Activated naive CD4-positive, alpha-beta T cell treated with anti-CD3 and anti-CD28 coated beads for 36 hours (primary cell): ENCODE measurements at places on chromosomes 12 and 14. TPM values are rescaled to one million over a fixed set of nuclear protein-coding genes. Genes with fewer than 3 reads are reported as not detected.

Gene GSKIP
- 20.4 TPM for total RNA-seq

Gene OR4E2
- not detected for total RNA-seq

Gene AICDA
- total RNA-seq = not detected

Gene NGB
- not detected for total RNA-seq

Gene CPSF6
- total RNA-seq = 73.7 TPM

Gene ABCD2
- total RNA-seq = 8.6 TPM

Gene ITGB7
- 32.5 TPM for total RNA-seq

Gene GUCY2C
- not detected for total RNA-seq

Gene ZDHHC22
- not detected for total RNA-seq

Gene SAMD4A
- 4.7 TPM for total RNA-seq

Gene MUCL1
- total RNA-seq = not detected

Gene NID2
- not detected for total RNA-seq

Gene SHMT2
- 552 TPM for total RNA-seq

Gene NT5DC3
- total RNA-seq = 6.0 TPM

Gene RERG
- not detected for total RNA-seq

Gene ACAD10
- total RNA-seq = 21.7 TPM

Gene ADCY4
- 2.4 TPM for total RNA-seq

Gene GLI1
- total RNA-seq = not detected

Gene RTN1
- not detected for total RNA-seq

DNA sequence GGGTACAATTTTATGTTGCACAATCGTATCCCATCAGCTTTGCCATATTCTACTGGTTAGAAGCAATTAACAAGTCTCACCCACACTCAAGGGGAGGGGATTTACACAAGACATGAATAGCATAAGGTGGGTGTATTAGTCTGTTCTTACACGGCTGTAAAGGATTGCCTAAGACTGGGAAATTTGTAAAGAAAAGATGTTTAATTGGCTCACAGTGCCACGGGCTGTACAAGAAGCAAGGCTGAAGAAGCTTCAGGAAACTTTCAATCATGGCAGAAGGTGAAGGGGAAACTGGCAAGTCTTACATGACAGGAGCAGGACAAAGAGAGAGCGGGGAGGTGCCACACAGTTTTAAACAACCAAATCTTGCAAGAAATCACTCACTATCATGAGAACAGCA, 231.8 kb upstream of the AMIGO2 start:
- peaks cover 30% of the 10 kb centered on the region for H3K36me3 ChIP-seq
- peaks cover 59% of the 10 kb centered on the region for H3K4me1 ChIP-seq
- H3K27me3 ChIP-seq = no peaks in the 10 kb centered on the region
- no peak overlapping the region for H3K27ac ChIP-seq

- no peaks in the 10 kb centered on the region for H3K4me1 ChIP-seq
- peaks cover 2% of the 10 kb centered on the region for H3K36me3 ChIP-seq
- no peak overlapping the region for H3K27ac ChIP-seq
- DNase-seq = no peak
- H3K27me3 ChIP-seq = no peaks in the 10 kb centered on the region
- no peak overlapping the region for H3K4me3 ChIP-seq
Observed at GRCh38 chr14:55705651-55706364, 125.8 kb downstream of the KTN1 start.

GRCh38 chr14:105204931-105205672, 24.0 kb upstream of the NUDT14 start:
- no peak overlapping the region for H3K27ac ChIP-seq
- H3K4me1 ChIP-seq = peaks cover 6% of the 10 kb centered on the region
- no peak for DNase-seq
- H3K36me3 ChIP-seq = no peaks in the 10 kb centered on the region
- H3K4me3 ChIP-seq = no peak overlapping the region

DNA sequence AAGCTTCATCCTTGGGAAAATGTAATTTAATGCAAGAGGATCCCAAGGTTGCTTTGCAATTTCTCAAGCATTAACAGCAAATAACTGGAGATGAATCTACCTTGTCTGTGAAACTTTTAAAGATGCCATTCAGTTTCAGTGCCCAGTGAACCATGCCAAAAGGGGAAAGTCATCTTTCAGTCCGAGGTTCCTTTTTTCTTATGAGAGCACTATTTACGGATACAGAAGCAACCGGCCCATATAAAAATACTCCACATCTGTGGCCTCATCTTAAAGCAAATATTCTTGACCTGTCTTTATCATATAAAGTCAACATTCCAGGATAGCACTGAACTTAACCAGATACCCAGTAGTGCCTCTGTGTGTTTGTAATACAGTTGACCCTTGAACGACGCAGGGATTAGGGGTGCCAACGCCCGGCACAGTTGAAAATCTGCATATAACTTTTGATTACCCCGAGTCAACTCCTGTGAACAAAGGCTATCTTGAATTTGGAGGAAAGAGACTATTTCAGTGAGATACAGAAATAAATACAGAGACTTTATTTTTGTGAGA, 209.4 kb downstream of the PCNX1 start:
- no peaks in the 10 kb centered on the region for H3K27me3 ChIP-seq
- H3K4me3 ChIP-seq = no peak overlapping the region
- peaks cover 2% of the 10 kb centered on the region for H3K36me3 ChIP-seq
- H3K4me1 ChIP-seq = peaks cover 17% of the 10 kb centered on the region
- DNase-seq = no peak
- H3K27ac ChIP-seq = no peak overlapping the region

GRCh38 chr12:103571286-103571685, 15.8 kb upstream of the STAB2 start:
- no peak overlapping the region for H3K27ac ChIP-seq
- H3K4me1 ChIP-seq = peaks cover 5% of the 10 kb centered on the region
- peaks cover 2% of the 10 kb centered on the region for H3K36me3 ChIP-seq

GRCh38 chr14:94158239-94158883, 15.8 kb upstream of the PPP4R4 start:
- DNase-seq = peak; percentile 54
- no peaks in the 10 kb centered on the region for H3K36me3 ChIP-seq
- H3K27me3 ChIP-seq = no peaks in the 10 kb centered on the region
- H3K27ac ChIP-seq = no peak overlapping the region
- no peak overlapping the region for H3K4me3 ChIP-seq

DNA sequence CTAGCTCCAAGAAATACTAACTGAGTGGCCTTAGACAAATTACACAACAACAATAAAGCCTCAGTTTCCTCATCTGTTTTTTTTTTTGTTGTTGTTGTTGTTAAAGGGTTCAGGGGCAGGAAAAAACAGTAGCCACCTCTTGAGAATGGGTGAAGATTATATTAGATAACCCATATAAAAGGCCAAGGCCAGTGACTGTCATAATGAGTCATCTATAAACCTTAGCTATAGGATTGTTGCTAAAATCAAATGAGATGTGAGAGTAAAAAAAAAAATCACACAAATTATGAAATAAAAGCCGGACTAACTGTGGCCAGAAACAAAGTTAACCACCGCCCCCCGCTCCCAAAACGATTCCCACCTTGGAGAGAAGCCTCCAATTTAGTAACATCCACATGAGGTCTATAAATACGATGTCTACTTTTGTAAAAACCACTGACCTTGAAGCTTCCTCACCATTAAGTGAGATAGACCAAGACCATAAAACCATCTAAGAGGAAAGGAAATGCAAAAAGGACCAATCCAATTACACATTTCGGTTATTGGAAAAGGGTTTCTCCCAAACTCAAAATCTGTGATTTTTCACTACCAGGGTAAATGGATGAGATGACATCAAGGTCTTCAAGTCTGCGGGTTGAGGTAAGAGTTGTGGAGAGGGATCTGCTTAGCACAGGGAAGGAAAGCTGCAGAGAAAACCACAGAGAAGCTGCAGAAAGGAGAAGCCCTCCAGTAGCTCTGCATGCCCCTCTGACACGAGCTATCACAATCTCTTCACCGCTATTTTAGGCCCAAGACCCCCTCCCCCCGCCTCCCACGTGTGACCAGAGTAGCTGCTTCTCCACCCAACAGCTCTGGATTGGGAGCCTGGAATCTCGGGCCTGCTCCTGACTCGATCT, 1.0 kb downstream of the NAA25 start:
- peak overlapping the region; percentile 96 for H3K4me3 ChIP-seq
- H3K27ac ChIP-seq = peak overlapping the region; percentile 91
- peaks cover 23% of the 10 kb centered on the region for H3K36me3 ChIP-seq
- no peaks in the 10 kb centered on the region for H3K27me3 ChIP-seq
- peak; percentile 23 for DNase-seq

DNA sequence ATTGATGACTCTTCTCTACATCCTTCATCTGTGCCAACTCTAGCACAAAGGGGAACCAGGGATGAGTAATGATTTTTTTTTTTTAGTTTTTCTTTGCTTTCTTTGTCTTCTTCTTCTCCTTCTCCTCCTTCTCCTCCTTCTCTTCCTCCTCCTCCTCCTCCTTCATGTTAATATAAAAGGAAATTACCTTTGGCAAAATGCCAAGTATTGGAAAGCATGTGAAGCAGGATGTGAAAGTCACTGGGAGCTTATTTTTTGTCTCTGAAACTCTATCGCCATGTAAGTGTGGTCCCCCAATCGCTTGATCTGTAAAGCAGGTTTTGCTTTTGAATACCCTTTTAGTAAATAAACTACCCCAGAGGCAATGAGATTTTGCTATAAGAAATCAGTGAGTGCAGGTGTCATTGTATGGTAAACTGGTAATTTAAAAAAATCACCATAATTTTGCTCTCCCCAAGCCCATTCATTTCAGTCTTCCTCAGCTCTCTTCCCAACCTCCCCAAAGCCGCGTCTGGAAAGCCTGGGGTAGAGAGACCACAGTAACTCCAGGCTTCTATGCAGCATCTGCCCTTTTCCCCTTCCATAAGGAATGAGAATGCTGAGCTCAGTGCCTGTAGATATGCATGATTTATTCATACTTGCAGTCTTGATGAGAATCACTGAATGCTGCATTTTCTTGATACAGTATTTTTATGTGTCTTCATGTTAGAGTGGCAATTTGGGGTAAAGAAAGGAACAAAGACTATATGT, 388.7 kb downstream of the TMEM117 start:
- no peak overlapping the region for H3K4me3 ChIP-seq
- no peak overlapping the region for H3K27ac ChIP-seq
- no peak for DNase-seq
- peaks cover 1% of the 10 kb centered on the region for H3K36me3 ChIP-seq

DNA sequence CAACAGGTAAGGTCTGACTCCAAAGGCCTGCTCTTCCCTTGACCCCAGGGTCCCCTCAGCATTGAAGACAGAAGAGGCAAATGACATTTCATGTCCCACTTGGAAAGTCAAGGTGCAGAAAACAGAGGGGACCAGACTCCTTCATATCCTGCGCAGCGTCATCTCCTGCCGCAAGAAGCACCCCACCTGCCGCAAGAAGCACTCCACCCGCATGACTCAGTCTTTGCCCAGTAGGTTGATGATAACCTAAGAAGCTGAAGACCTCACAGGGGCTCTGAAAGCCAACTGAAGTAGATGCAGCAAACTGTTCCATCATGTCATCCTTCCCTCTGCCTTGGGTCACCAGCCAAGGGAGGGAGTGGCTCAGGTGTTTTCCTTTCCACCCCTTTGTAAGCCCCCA, 11.6 kb upstream of the SMUG1 start:
- peaks cover 44% of the 10 kb centered on the region for H3K27me3 ChIP-seq
- H3K27ac ChIP-seq = no peak overlapping the region
- no peak for DNase-seq
- no peaks in the 10 kb centered on the region for H3K4me1 ChIP-seq
- no peaks in the 10 kb centered on the region for H3K36me3 ChIP-seq

- H3K27ac ChIP-seq = no peak overlapping the region
- no peaks in the 10 kb centered on the region for H3K27me3 ChIP-seq
- H3K4me3 ChIP-seq = no peak overlapping the region
Observed at GRCh38 chr12:60205500-60205899, 609.7 kb downstream of the SLC16A7 start.

- DNase-seq = no peak
- peaks cover 23% of the 10 kb centered on the region for H3K27me3 ChIP-seq
- no peaks in the 10 kb centered on the region for H3K4me1 ChIP-seq
- H3K36me3 ChIP-seq = no peaks in the 10 kb centered on the region
- no peak overlapping the region for H3K27ac ChIP-seq
Observed at GRCh38 chr12:72006766-72007165, 68.1 kb downstream of the TPH2 start.

- H3K4me1 ChIP-seq = no peaks in the 10 kb centered on the region
- no peak overlapping the region for H3K4me3 ChIP-seq
- H3K27ac ChIP-seq = no peak overlapping the region
- peaks cover 4% of the 10 kb centered on the region for H3K36me3 ChIP-seq
- no peaks in the 10 kb centered on the region for H3K27me3 ChIP-seq
Observed at GRCh38 chr12:32148372-32148771, 41.7 kb downstream of the BICD1 start.

GRCh38 chr14:23727566-23728335, 91.6 kb downstream of the DHRS2 start:
- no peaks in the 10 kb centered on the region for H3K4me1 ChIP-seq
- no peak for DNase-seq
- H3K4me3 ChIP-seq = no peak overlapping the region
- no peak overlapping the region for H3K27ac ChIP-seq

DNA sequence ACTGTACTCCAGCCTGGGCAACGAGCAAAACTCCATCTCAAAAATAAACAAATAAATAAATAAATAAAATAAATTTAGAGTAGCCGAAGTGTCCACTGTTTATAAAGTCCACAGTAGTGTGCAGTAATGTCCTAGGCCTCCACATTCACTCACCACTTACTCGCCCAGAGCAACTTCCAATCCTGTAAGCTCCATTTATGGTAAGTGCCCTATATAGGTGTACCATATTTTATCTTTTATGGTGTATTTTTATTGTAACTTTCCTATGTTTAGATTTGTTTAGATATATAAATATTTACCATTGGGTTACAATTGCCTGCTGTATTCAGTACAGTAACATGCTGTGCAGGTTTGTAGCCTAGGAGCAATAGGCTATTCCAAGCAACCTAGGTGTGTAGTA, 37.9 kb upstream of the GPRC5A start:
- H3K4me3 ChIP-seq = no peak overlapping the region
- H3K27me3 ChIP-seq = no peaks in the 10 kb centered on the region
- H3K4me1 ChIP-seq = peaks cover 3% of the 10 kb centered on the region
- H3K36me3 ChIP-seq = peaks cover 17% of the 10 kb centered on the region
- no peak overlapping the region for H3K27ac ChIP-seq

GRCh38 chr14:99579120-99579836, 24.7 kb downstream of the CCDC85C start:
- no peaks in the 10 kb centered on the region for H3K36me3 ChIP-seq
- DNase-seq = no peak
- H3K4me3 ChIP-seq = no peak overlapping the region
- H3K4me1 ChIP-seq = no peaks in the 10 kb centered on the region
- H3K27ac ChIP-seq = no peak overlapping the region

GRCh38 chr12:88375306-88376305, 204.7 kb downstream of the KITLG start:
- no peaks in the 10 kb centered on the region for H3K36me3 ChIP-seq
- DNase-seq = no peak
- no peak overlapping the region for H3K4me3 ChIP-seq
- no peaks in the 10 kb centered on the region for H3K4me1 ChIP-seq
- H3K27ac ChIP-seq = no peak overlapping the region

GRCh38 chr14:105314287-105315200, at the start of gene PACS2:
Gene PACS2 (plus strand): TSS chr14:105314748. CDS start chr14:105314919, 171 bp downstream.
- no peaks in the 10 kb centered on the region for H3K36me3 ChIP-seq
- H3K4me3 ChIP-seq = peak within 1 kb of the TSS; percentile 85
- DNase-seq = peak; percentile 63

GRCh38 chr12:18583655-18584054, 154.2 kb downstream of the PLCZ1 start:
- H3K36me3 ChIP-seq = no peaks in the 10 kb centered on the region
- no peaks in the 10 kb centered on the region for H3K27me3 ChIP-seq
- no peak for DNase-seq
- no peak overlapping the region for H3K4me3 ChIP-seq

GRCh38 chr12:84704856-84705255, 207.7 kb downstream of the SLC6A15 start:
- no peak overlapping the region for H3K4me3 ChIP-seq
- H3K4me1 ChIP-seq = no peaks in the 10 kb centered on the region
- no peaks in the 10 kb centered on the region for H3K36me3 ChIP-seq
- DNase-seq = no peak

GRCh38 chr14:54730156-54730961, 163.4 kb downstream of the SAMD4A start:
- DNase-seq = peak; percentile 74
- peaks cover 3% of the 10 kb centered on the region for H3K27me3 ChIP-seq
- H3K4me3 ChIP-seq = peak overlapping the region; percentile 58
- H3K4me1 ChIP-seq = peaks cover 33% of the 10 kb centered on the region
